ENCODE measurements at places on chromosomes 11 and 22. TPM values are rescaled to one million over a fixed set of nuclear protein-coding genes. Genes with fewer than 3 reads are reported as not detected.

The ZBTB16 gene
- total RNA-seq, result 9.5 TPM

DNA sequence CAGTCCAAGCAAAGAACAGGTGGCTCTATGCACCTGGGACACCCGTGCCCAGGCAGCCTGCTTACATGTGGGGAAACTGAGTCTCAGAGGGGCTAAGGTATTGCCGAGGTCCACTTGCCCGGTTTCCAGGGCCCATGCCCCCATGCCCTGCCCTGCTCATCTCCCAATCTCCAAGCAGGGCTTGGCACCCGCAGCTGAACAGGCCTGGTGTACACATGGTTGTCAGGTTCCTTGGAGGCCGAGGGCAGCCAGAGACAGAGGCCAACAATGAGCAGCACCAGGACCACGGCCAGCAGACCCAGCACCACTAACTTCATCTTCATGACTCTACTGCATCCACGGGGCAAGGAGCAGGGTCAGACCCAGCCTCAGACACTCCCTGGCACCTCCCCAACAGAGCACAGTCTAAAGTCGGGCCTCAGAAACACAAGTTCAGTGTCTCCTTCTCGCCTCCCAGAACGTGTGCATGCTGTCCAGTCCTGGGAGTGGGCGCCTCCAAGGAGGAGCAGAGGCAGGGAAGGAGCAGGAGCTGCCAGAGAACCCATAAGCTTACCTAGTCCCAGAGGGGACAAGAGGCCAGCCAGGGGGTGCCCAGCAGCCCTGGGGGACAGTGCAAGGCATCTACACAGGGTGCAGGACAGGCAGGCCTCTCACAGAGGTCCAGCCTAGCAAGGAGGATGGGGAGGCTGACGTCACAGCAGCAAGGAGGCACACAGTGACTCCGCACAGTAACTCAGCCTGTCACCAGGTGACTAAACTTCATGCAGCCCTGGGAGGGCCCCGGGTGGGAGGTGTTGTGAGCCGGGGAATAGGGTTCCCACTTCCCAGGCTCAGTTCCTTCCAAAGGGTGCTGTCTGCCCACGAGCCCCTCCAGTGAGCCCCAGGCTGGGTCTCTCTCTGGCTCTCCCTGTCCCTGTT lies 20.2 kb upstream of the RGL4 start:
- no peak for DNase-seq

DNA sequence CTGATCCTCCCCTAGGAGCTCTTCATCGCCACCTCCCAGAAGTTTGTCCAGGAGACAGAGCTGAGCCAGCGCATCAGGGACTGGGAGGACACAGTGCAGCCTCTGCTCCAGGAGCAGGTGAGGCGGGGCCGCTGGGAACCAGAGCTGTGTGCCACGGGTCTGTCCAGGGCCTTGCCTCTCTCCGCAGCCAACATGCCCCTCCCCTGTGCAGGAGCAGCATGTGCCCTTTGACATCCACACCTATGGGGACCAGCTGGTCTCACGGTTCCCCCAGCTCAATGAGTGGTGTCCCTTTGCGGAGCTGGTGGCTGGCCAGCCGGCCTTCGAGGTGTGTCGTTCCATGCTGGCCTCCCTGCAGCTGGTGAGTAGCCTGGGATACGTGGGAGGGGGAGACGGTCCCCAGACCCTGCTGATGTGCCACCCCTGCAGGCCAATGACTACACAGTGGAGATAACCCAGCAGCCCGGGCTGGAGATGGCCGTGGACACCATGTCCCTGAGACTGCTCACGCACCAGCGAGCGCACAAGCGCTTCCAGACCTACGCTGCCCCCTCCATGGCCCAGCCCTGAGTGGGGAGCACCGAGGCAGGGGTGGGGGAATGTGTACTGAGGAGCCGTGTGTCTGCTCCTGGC lies 2.5 kb downstream of the SCO2 start:
- no peak for DNase-seq

The SLC35F2 gene
- 28.1 TPM for total RNA-seq

The FOLR1 gene
- total RNA-seq, result not detected
